ENCODE measurements at places on chromosomes 13 and 19.

DNA sequence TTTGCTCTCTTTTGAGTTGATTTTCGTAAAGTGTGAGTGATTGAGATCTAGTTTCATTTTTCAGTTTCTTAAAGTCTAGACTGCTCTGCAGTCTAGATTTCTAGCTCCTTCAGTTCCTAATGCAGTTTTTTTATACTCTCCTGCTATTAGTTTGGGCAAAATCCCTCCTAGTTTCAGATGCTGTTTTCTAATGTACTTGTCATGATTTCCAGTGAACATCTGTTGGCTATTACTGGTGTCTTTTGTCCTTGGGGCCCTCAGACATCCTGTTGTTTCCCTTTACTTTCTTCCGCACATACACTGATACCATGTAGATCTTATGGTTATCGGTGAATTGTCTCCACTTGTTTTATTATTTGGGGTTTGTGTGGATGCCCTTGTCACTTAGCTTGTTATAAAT is 292.1 kb downstream of the TDRD3 start:
- DNase-seq = no peak

DNA sequence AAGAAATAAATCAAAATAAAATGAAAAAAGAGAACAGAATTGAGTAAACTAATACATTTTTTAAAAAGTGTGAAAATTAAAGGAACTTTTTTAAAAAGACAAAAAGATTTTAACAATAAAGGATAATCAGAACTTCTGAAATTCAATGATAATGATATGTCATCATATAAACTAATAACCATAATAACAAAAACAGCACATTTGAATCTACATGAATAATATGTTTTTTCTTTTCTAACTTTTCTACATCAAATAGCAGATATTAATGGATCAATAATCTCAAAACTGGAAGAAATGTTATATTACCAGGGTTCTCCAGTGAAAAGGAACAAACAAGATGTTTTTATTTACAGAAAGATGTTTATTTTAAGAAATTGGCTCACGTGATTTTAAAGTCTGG is 903.3 kb upstream of the MIR17HG start:
- DNase-seq = no peak

- no peak for DNase-seq
Measured at GRCh38 chr13:79628463-79628862, 147.5 kb downstream of the NDFIP2 start.

DNA sequence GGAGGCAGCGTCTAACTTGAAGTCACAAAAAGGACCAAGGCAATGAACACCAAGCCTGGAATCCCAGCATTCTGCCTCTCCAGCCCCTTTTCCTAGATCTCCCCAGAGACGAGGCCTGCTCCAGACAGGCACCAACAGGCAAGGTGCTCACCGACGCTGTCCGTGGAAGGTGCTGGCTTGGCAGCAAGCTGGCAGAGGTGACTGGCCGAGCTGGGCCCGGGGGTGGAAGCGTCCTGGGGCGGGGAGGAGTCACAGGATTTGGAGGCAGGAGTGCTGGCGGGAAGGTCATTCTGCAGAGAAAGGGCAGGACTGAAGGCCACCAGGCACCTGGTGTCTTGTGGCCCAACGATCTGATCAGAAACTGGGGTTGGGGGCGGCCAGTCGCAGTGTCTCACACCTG is 18.2 kb downstream of the TLE2 start:
- DNase-seq = no peak

GRCh38 chr13:30864433-30865122 is 41.5 kb upstream of the MEDAG start:
- no peak for DNase-seq

GRCh38 chr13:38204556-38204955 is 145.1 kb upstream of the UFM1 start:
- DNase-seq = no peak

GRCh38 chr13:23506807-23507291 is 63.4 kb upstream of the TNFRSF19 start:
- DNase-seq = no peak

- DNase-seq = no peak
Measured at GRCh38 chr19:46618670-46619231, 6.1 kb downstream of the PTGIR start.

GRCh38 chr19:15197275-15197941 is 3.4 kb downstream of the NOTCH3 start:
- no peak for DNase-seq

GRCh38 chr13:99003186-99003585 is 25.3 kb upstream of the DOCK9 start:
- no peak for DNase-seq

DNA sequence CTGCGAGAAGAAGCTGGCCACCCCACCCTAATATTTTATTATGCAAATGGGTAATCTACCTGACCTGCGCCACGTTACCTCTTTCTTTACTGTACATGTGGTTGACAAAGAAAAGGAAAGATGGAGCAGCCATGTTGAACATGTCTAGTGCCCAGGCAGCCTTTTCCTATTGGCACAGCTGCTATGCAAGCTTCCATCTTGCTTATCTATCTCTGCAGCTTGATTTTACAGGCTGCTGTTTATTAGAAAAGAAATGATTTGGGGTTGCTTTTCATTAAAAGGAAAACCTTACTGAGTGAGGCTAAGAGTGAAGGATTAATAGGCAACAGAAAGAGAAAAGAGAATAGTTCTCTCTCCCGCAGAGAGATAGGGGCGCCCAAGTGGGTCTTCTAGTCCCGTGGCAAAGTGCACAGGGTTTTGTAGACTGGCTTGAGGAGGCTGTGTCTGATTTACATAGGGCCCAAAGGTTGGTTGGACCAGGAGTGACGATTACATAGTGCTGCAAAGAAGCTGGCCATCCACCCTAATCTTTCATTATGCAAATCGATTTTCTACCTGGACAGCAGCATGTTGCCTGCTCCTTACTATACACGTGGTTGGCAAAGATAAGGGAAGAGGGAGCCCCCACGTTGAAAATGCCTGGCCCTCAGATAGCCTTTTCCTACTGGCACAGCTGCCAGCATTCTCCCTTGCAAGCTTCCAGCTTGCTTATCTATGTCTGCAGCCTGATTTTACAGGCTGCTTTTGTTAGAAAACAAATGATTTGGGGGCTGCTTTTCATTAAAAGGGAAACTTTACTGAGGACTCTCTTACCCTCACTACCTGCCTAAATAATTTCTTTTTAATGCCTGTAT is 28.3 kb downstream of the OR10H4 start:
- no peak for DNase-seq

DNA sequence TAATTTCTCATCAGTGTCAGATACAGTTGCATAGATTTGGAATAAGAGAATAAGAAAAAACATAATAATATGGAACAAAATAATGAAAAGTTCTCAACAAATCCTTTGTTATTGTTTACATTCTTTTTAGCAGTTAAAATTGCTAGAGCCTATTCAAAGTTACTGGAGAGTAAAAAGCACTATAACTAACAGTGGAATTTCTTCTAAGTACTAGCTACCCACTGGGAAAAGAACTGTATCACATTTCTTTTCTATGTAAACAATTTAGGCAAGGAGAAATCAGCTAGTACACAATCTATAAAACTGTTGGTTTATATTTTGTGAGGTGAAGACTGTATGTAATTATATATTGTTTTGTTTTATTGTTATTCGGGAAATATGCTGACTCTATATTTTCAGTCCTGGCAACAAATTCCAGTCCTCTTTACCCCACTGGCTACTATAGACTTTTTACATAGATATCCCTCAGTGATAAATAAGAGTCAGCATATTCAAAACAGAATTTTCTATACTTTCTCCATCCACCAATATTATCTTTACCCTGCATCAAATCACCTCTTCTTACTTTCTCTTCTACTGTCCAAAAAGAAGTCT is 222.0 kb downstream of the PCDH9 start:
- no peak for DNase-seq

DNA sequence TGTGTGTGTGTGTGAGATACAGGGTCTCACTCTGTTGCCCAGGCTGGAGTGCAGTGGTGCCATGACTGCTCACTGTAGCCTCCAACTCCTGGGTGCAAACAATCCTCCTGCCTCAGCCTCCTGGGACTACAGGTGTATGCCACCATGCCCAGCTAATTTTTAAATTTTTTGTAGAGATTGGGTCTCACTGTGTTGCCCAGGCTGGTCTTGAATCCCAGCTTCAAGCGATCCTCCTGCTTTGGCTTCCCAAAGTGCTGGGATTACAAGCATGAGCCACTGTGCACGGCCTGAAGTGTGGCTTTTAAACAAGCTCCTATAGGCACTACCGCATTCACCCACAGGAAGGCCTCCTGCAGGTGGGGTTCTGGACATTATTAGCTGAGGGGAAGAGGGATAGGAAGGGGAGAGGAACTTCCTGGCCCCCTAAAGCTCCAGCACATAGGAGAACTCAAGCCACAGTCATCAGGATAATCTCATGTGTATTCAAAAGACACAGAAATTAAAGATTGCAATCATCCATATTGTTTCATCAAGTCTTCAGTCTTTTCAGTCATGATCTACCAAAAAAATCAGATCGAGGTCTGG is 24.8 kb upstream of the SLC46A3 start:
- DNase-seq = no peak

- no peak for DNase-seq
Measured at GRCh38 chr13:23319883-23320224, 113.6 kb downstream of the SACS start.

DNA sequence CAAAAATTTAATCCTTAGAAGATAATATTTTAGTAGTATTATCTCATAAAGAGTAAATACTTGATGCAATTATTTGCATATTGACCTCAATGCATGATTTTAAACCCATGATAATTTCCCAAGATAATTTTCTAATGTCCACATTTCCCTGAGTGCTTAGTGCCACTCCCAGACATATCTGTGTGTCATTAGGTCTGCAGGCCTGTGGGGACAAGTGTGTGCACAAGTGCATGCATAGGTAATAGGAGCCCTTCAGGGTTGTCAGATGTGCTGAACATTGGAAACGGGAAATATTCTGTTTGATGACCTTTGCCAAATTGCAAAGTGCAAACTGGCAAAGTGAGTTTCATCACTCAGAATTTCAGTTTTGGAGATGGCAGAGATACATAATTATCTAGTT is 369.9 kb downstream of the KLF5 start:
- no peak for DNase-seq

GRCh38 chr13:110179116-110179856 is 127.7 kb downstream of the COL4A1 start:
- DNase-seq = no peak

GRCh38 chr13:26589754-26590153 is 32.3 kb downstream of the WASF3 start:
- no peak for DNase-seq

DNA sequence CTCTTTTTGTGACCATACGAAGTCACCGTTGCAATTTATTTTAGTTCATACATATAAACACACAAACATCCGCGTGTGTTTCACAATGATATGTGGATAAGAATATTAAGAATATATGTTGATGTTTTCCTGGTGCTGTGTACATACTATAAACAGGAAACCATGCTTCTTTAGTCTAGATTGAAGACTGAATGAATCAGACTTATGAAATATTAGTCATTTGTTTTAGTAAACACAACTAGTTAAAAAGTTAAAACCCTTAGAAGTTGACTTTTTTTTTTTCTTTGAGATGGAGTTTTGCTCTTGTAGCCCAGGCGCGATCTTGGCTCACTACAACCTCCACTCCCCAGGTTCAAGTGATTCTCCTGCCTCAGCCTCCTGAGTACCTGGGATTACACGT is 257.7 kb downstream of the DACH1 start:
- DNase-seq = no peak

- DNase-seq = no peak
Measured at GRCh38 chr13:20192836-20193161, at the start of gene GJB2. TSS of gene GJB2 (minus strand) at chr13:20192938. CDS start at chr13:20189581, 3,357 bp downstream.

DNA sequence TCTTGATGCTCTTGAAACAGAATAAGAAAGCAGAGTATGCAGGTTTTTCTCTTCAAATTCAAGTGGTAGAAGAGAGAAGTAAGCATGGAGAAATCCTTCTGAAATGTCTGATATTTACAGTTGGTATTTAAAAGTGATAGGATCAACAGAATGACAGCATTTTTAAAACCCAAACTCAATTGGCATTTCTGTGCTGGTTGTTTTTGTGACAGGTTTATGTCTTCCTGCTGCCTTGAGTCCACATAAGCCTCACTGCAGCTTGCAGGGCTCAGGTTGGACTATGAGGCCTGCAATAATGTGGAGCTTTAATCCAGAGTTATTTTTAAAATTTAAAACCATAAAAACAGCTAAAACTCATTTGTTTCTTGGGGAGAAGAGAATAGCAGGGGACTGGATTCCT is 105.1 kb downstream of the ZAR1L start:
- DNase-seq = no peak

- DNase-seq = no peak
Measured at GRCh38 chr13:37602733-37603381, 4.3 kb upstream of the POSTN start.

GRCh38 chr19:15701757-15702533 is 25.9 kb upstream of the OR10H2 start:
- no peak for DNase-seq

GRCh38 chr19:28847468-28847867 is 365.5 kb downstream of the UQCRFS1 start:
- DNase-seq = no peak

DNA sequence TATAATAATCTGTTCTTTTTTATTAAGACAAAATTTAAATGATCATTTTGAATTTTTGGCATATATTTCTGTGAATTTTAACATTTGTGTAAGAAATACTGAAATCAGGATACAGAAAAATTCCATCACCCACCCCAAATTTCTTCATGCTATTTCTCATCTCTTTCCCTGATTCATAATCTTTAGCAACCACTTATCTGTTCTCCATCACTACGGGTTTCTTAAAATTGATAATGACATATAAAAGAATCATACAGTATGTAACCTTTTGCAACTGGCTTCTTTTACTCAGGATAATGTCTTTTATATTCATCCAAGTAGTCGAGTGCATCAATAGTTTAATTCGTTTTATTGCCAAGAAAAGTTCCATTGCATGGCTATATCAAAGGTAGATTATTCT is 1627.0 kb downstream of the PCDH9 start:
- DNase-seq = no peak

- no peak for DNase-seq
Measured at GRCh38 chr13:32173881-32174280, 141.3 kb downstream of the ZAR1L start.

DNA sequence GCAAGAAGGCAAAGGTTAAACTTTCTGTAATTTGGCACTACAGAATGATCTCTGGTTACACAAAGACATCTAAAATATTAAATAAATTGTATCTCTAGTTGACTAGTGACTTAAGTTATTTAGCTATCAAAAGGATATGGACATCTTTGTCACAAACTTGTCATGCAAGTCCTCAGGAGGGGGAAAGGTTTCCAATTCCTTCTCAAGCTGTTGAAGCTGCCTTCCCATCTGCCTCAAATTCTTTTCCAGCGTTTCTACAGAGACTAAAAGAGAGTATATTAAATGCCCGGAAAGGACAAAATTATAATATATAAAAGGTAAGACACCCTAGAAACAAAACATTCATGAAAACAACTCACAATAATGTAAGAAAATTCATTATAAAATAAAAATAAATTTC is 324.5 kb downstream of the DIAPH3 start:
- DNase-seq = no peak

GRCh38 chr13:31587698-31588266 is 151.5 kb upstream of the RXFP2 start:
- no peak for DNase-seq

- DNase-seq = no peak
Measured at GRCh38 chr19:6092329-6093286, 17.7 kb downstream of the RFX2 start.
